ENCODE measurements at places on chromosomes 1 and 21. TPM values are rescaled to one million over a fixed set of nuclear protein-coding genes. Genes with fewer than 3 reads are reported as not detected.

DNA sequence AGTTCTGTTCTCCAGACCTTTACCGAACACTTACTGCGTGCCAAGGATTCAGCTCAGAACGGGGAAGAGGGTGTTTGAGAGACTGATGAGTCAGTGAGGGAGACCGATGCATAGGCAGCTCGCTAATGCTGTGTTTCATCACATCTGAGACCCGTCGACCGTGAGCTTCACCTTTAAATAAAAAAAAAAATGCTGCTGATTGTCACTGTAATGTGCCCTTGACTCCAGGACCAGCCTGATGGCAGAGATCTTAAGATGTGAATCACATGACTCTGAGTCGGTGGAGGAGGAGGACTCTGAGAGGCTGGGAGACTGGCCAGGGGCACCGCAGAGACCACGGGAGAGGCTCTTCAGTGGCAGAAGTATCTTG lies 28.8 kb downstream of the SPSB1 start:
- no peak for DNase-seq
- H3K27ac ChIP-seq = no peak overlapping the region
- no peaks in the 10 kb centered on the region for H3K36me3 ChIP-seq

Gene AMIGO1
- polyA plus RNA-seq = 6.4 TPM

DNA sequence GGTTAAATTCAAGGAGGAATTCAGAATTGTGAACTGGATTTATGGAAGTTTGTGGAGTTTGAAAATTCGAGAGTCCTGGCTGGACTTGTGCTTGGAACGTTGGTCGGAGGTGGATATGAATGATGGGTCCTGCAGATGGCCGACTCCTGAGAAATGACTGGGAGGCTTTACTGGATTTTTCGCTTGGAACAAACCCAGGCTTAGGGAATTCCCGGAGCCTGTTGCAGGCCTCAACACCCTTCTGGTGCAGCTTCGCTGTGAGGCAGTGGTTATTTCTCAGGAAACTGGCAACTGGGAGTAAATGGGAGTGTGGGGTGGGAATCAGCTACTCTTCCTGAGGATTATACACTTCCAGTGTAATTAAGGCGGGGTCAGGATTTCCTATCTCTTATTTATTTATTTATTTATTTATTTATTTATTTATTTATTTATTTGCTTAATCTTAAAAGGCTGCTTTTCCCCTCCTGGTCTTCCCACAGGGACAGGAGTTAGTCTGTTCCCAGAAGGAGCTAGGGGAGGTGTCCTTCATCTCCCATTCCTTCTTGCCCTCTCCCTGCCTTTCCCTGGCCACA lies 21.1 kb downstream of the MAPKAPK2 start:
- H3K4me1 ChIP-seq = peaks cover 93% of the 10 kb centered on the region
- H3K27me3 ChIP-seq = no peaks in the 10 kb centered on the region
- no peak overlapping the region for H3K27ac ChIP-seq
- no peak overlapping the region for H3K4me3 ChIP-seq

Gene SPAG17
- not detected for polyA plus RNA-seq

DNA sequence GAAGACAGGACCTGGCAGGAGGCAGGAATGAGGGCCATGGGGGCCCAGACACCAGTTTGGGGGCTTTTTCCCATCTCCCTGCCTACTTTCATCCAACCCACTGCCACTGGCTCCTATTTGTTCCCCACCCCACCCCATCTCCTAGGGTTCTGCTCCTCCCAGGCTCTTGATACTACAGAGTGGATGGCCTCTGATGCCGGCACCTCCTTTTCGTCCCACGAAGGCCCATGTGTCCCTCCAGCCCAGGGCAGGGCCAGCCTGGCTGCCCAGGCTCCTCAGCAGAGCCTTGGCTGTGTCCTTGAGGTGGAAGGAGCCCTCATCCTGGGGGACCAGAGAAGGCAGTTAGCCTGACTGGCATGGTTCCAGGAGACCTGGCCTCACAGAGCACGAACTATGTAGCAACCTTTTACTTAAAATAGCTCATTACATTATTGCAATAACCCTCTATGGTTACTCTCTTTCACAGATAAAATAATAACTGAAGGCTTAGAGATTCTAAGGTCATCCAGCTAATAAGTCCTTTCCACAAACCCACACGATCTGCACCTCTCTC lies 3.5 kb downstream of the POMGNT1 start:
- no peak for DNase-seq
- H3K36me3 ChIP-seq = peaks cover 45% of the 10 kb centered on the region
- no peaks in the 10 kb centered on the region for H3K27me3 ChIP-seq
- H3K4me1 ChIP-seq = peaks cover 28% of the 10 kb centered on the region
- H3K27ac ChIP-seq = no peak overlapping the region

DNA sequence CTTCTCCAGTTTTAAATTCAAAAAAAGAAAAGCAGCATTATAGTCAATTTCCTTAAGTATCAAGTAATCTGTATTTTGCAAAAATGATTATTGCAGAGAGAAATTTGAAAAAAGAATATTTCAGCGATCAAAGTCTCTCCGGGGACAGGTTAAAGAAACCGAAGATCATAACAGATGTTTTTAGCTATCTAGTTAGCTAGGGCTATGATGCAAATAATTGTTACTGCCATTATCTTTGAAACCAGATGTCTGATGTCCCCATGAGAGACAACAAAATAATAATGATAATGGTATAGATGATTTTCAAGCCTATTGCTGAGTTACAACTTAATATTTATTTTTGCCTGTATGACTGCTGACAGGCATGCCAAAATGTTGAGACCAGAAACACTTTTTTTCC lies 1326.0 kb downstream of the PLA2G4A start:
- H3K27ac ChIP-seq = no peak overlapping the region
- no peak overlapping the region for H3K4me3 ChIP-seq
- H3K27me3 ChIP-seq = no peaks in the 10 kb centered on the region
- no peaks in the 10 kb centered on the region for H3K36me3 ChIP-seq
- no peaks in the 10 kb centered on the region for H3K4me1 ChIP-seq
- no peak for DNase-seq

DNA sequence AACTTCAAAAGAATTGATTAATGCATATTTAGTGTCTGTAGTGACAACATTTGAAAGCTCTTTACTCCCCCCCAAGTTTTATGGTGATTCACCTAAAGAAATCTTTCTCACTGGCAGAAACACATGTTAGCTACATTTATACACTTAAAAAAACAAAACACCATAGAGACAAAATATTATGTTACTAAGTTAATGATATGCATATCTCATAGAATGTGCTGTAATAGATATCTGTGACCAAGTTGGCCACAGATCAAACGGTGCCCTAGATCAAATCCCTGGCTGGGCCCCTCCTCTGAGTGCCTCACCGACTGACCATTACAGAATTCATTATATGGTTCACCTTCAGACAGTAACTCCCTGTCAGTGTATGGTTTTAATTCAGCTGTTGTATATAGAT lies 322.1 kb upstream of the LYPLAL1 start:
- no peaks in the 10 kb centered on the region for H3K36me3 ChIP-seq
- DNase-seq = no peak
- H3K27me3 ChIP-seq = no peaks in the 10 kb centered on the region

DNA sequence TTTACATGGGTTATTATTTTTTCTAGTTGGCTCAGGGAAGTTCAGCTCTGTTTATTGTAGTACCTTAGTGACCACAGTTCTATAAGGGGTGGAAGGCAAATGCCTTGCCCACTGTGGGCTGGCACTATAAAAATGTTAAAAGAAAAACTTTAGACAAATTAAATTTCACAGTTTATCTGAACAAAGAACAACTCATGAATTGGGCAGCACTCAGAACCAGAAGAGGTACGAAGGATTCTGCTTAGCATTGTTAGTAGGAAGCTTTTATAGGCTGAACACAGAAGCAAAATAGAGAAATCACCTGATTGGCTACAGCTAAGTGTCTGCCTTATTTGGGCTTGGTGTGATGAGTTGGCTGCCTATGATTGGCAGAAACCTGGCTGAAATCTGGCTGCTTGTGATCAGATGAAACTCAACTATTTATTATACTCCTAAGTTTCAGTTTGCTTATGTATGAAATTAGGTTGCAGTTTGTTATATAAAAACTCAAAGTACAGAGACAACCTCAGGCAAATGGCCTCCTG lies 35.8 kb upstream of the SLC35D1 start:
- no peak for DNase-seq
- no peak overlapping the region for H3K27ac ChIP-seq
- no peaks in the 10 kb centered on the region for H3K27me3 ChIP-seq
- H3K36me3 ChIP-seq = no peaks in the 10 kb centered on the region
- H3K4me1 ChIP-seq = no peaks in the 10 kb centered on the region

Gene ADCY10
- polyA plus RNA-seq = not detected

Gene ZNF281
- polyA plus RNA-seq = 26.0 TPM

GRCh38 chr1:180571832-180572636 lies 13.3 kb downstream of the OVAAL start:
- H3K36me3 ChIP-seq = no peaks in the 10 kb centered on the region
- DNase-seq = no peak
- H3K27me3 ChIP-seq = no peaks in the 10 kb centered on the region
- no peak overlapping the region for H3K4me3 ChIP-seq
- no peaks in the 10 kb centered on the region for H3K4me1 ChIP-seq

GRCh38 chr1:94864821-94865220 lies 44.7 kb downstream of the SLC44A3 start:
- no peak for DNase-seq
- no peak overlapping the region for H3K4me3 ChIP-seq
- H3K36me3 ChIP-seq = no peaks in the 10 kb centered on the region
- no peaks in the 10 kb centered on the region for H3K4me1 ChIP-seq
- H3K27ac ChIP-seq = no peak overlapping the region
- no peaks in the 10 kb centered on the region for H3K27me3 ChIP-seq

DNA sequence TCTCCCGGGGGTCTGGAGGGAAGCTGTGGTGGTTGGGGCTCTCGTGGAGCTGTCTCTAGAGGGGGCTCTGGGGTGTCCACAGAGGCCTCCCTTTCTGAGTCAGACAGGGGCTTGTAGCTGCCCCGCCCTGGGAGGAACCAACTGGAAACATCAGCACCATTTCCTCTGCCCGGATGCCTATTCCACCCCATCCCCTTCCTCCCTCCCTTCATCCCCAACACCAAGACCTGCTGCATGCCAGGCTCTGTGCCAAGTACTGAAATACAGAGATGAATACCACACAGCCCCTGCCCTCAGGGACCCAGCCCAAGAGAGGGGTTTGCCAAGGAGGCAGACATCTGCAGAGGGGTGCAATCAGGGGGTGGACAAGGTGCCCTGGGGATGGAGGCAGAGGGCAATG lies 125.6 kb upstream of the ADAR start:
- H3K27ac ChIP-seq = no peak overlapping the region
- H3K27me3 ChIP-seq = no peaks in the 10 kb centered on the region
- no peak overlapping the region for H3K4me3 ChIP-seq
- no peaks in the 10 kb centered on the region for H3K36me3 ChIP-seq
- no peaks in the 10 kb centered on the region for H3K4me1 ChIP-seq
- no peak for DNase-seq

DNA sequence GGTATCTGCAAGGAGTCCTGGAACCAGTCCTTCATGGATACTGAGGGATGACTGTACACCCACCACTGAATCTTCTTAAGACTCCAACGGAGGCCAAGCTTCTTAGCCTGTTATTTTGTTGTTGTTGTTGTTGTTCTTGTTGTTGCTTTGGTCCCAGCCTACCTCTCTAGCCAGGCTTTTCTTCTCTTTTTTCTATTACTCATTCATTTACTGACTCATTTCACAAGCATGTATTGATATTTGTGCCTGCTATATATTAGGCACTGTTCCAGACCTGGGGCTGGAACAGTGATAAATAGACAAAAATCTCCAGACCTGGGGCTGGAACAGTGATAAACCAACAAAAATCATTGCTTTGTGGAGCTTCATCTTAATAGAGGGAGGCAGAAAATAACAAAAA lies 20.4 kb downstream of the CENPF start:
- DNase-seq = no peak
- H3K36me3 ChIP-seq = no peaks in the 10 kb centered on the region
- no peaks in the 10 kb centered on the region for H3K27me3 ChIP-seq
- no peak overlapping the region for H3K4me3 ChIP-seq
- H3K4me1 ChIP-seq = no peaks in the 10 kb centered on the region
